C1 segment of cervical spinal cord (tissue), 14 donors: ENCODE measurements at places on chromosomes 2 and 18.

GRCh38 chr2:10668402-10669012, 21.3 kb downstream of the NOL10 start:
- DNase-seq: no peak

DNA sequence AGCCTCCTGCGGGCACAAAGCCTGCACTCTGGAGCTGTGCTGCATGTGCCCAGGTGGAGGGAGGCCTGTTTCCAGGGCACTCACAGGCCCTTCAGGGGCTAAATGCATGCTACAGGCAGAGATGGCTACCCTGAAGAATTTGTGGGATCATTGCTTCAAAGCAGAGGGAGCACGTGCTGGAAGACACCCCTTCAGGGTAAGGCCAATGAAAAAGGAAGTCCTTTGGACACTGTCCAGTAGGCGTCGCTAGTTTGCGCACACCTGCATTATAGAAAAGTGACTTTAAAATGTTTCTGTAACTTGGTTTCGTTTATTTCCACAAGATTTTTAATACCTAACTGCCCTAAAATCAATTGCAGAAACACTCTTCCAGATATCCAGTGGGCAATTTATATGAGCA, 325.3 kb downstream of the ZNF516 start:
- no peak for DNase-seq

DNA sequence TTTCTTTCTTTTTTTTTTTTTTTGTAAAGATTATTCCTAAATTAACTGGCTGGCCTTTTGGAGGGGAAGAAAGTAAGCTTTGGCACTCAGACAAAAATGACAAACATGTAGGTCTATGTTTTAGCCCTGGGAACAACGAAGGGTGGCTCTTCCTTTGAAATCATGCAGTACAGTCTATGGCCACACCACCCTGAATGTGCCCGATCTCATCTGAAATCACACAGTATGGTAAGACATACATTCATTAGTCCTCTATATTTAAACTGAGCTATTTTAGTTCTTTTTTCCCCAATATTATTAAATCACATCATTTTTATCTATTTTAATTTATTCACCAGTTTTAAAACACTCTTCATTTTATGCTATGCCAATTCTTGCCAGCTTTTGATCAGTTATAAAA, 48.2 kb downstream of the PLA2R1 start:
- no peak for DNase-seq

DNA sequence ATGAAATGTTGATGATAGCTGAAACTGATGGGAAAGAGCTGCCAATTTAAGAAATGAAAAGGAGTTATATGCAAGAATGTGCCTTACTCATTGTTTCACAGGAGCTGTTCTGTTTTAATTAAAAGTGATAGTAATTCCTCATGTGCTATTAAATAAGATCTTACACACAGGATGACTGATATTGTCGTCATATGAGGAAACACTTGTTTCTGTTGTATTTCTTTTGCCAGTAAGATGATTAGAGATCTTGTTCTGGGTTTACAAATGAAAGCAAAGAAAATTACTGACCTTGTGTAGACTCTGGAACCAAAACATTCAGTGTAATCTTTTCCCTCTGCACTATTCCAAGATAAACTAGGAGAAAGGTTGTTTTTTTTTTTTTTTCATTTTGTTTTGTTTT, 123.6 kb downstream of the MAP3K20 start:
- DNase-seq: no peak

GRCh38 chr2:97769308-97769707, 55.9 kb downstream of the ZAP70 start:
- no peak for DNase-seq

GRCh38 chr2:151486053-151486452, 76.4 kb downstream of the RIF1 start:
- no peak for DNase-seq

- DNase-seq: no peak
Measured at GRCh38 chr2:168564641-168565040, 108.6 kb downstream of the CERS6 start.
